ENCODE measurements at places on chromosomes 3 and 15.

GRCh38 chr3:181932039-181932438 is 220.3 kb downstream of the SOX2 start:
- DNase-seq: no peak

GRCh38 chr15:40471808-40472150 is 995 bp downstream of the CHST14 start:
- no peak for DNase-seq

GRCh38 chr3:53286727-53287126 is 30.9 kb upstream of the TKT start:
- no peak for DNase-seq

GRCh38 chr3:141878817-141879216 is 2.4 kb downstream of the ATP1B3 start:
- peak; percentile 66 for DNase-seq

- no peak for DNase-seq
Measured at GRCh38 chr3:26637698-26638097, 15.1 kb downstream of the LRRC3B start.

DNA sequence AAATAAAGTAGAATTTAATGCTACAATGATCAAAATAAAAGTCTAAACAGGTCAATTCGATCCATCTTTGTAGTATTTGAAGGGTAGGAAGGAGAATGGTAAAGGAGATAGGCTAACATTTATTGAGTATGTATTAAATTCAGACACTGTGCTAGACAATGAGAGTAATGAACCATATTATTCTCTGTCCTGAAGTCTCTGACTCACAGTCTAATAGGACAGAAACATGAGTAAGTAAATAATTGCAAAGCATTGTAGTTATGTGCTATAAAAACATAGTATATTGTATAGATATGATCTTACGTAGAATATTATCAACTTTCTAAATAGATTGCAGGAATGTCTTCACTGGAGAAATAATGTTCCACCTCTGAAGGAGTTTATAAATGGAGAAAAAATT is 64.5 kb downstream of the MDFIC2 start:
- DNase-seq: no peak

- DNase-seq: peak; percentile 47
Measured at GRCh38 chr3:19901337-19901736, 32.7 kb downstream of the EFHB start.

DNA sequence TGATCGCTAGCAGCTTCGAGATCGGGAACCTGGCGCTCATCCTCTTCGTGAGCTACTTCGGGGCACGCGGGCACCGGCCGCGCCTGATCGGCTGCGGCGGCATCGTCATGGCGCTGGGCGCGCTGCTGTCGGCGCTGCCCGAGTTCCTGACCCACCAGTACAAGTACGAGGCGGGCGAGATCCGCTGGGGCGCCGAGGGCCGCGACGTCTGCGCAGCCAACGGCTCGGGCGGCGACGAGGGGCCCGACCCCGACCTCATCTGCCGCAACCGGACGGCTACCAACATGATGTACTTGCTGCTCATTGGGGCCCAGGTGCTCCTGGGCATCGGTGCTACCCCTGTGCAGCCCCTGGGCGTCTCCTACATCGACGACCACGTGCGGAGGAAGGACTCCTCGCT is 62.5 kb downstream of the SLCO3A1 start:
- DNase-seq: no peak

GRCh38 chr3:71444028-71444860 is 139.3 kb downstream of the FOXP1 start:
- peak; percentile 67 for DNase-seq

GRCh38 chr3:153596401-153596800 is 434.4 kb downstream of the RAP2B start:
- DNase-seq: no peak

- DNase-seq: no peak
Measured at GRCh38 chr15:91068966-91069365, 31.1 kb upstream of the SV2B start.

GRCh38 chr3:172627057-172627809 is 83.6 kb downstream of the NCEH1 start:
- no peak for DNase-seq

GRCh38 chr3:129824926-129825541 is 68.5 kb downstream of the TMCC1 start:
- DNase-seq: no peak

DNA sequence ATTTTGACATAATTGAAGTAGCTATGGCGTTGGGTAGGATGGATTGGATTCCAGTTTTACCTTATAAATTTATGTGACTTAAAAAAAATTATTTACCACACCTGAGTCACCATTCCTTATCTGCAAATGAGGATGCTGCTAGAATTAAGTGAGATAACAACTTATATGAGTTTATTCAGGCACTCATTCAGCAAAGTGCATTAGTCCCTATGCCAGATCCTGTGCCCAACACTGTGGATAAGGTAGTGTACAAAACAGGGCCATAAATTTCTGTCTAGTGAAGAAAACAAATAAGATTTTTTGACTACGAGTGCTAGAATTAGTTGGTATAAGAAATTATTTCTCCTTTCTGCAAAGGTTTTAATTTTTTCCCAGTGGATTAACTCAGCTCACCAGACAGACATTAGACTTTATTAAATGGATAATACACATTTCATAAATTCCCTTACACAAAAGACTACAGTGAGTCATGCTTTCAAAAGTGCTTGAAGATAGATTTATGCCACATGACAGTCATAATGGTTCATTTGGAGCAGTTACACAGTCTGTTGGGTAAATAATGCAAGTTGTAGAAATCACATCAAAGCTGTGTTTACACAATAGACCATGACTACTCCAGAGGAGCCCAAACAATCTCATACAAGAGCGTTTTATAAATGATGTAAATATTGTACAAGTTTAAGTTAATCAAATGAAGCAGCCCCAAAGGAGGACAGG is 129.9 kb upstream of the TGFBR2 start:
- DNase-seq: peak; percentile 54

- no peak for DNase-seq
Measured at GRCh38 chr15:60000824-60001609, 3.1 kb upstream of the FOXB1 start.

DNA sequence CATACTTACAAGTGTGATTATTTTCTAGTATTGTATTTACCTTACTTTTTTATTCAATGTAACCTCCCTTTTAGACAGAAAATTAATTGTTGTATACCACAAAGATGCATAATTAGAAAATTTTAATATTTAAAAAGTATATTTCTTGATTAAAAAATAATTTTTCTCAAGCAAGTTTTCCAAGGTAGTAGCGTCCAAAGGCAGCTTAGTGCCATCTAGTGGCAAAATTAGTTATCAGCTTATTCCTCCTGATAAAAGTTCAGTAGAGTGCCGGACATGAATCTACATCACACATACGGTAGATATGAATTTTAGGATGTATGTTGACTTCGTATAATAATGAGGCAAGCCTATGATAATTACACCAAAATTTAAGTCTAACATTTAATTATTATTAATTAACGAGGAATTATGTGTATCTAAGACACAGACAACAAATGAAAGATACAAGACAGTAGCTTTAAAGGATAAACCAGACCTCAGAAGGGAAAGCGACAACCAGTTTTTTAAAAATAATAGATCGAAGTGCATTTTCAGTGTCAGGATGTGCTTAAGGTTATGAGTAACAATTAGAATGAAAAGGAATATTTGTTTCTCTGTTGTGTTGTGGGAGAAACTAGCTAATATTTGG is 405.9 kb downstream of the ROBO1 start:
- peak; percentile 72 for DNase-seq

DNA sequence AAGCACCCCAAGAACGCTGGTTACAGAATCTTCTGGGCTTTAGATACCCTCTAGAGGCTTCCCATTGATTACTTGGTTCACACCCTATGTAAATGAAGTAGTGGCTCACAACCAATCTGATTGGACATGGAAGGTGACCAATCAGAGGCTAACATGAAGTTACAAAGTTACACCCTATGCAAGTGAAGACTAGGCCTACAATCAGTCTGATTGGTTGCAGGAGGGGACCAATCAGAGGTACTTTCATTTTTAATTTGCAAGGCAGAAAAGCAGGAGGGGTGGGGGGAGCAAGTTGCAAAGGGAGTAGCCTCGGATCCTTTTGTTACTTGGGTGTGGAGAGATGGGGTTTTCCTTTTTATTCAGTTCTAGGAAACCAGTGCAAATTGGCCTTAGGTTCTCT is 11.1 kb upstream of the RTP2 start:
- peak; percentile 35 for DNase-seq

DNA sequence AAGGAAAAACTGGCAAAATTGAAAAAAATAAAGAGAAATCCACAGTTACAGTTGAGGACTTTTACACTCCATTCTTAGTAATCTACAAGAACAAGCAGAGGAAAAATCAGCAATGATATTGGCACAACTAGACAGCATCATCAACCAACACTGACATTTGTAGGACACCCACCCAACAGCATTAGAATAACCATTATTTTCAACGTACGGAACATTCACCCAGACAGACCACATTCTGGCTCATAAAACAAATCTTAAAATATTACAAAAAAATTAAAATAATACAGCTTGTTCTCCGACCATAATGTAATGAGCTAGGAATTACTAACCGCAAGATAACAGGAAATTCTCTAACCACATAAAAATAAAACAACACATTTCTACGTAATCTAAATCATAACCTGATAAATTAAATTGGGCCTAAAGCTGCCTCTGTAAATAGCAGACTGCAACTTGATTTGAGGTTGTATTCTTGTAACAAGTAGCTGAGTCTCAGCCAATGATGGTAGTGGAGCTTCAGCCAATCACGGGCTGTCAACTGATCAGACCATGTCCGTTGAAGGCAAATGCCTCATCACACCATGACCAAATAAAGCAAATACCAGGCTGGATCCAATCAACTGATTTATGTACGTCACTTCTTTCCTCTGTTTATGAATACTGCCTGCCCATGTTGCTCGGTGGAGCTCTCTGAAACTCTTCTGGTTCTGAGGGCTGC is 9.2 kb downstream of the PLSCR4 start:
- DNase-seq: no peak

DNA sequence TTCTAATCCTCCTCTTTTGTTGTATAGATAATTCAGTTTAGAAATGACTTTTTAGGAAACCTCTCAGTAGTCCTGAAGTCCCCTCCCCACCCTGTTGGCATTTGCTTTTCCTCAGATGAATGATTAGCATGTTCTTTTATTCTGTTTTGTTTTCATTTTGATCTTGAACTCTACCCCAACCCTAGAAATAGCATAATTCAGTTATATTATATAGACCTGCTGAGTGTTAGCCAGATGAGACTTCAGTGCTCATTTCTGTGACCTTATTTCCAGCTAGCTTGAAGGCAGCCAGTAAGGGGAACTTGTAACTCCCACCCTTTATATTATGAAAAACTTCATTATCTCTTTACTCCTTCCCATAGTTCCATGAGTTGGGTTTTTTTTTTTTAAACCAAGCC is 41.2 kb downstream of the SNRK start:
- DNase-seq: no peak

- DNase-seq: no peak
Measured at GRCh38 chr3:140391061-140391460, 286.8 kb upstream of the TRIM42 start.
